Activated CD8-positive, alpha-beta memory T cell treated with anti-CD3 and anti-CD28 coated beads, Interleukin-2, amount 50 U/mL, for 48 hours (primary cell): ENCODE measurements at places on chromosomes 12 and 14.
A peak's percentile ranks its signal among the peaks of the same experiment; 100 is the strongest.

DNA sequence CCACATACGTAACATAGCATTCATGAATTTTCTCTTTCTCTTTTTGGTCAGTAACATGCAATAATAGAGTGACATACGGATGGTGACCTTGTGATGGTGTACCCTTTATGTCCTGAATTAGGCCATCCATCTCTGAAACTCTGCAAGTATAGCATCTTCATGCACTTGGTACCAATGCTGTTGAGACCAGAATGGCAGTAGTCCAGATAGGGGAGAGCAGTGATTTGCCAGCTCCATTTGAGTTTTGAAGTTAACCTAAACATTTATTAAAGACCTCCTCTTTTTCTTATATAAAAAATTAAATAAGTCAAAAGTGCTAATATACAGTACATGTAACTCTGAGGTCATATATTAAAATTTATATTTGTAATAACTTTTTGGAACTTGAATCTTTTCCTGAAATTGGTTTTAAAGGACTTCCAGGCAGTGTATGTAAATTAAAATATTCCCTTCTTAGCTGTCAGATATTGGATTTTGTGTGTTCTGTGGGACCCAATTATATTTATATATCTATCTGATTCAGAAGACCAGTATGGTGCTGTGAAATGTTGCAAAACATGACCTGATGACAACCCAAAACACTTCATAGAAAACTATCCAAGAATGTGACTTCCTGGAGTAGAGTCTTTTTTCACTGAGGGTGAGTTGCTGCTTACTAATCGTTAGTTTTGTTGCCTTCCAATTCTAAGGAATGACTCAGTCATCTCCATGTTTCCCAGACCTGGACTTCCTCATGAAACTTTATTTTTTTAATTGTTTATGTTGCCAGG, 3.5 kb downstream of the ELK3 start:
- no peak for DNase-seq

- no peak for DNase-seq
Measured at GRCh38 chr12:32995623-32996022, 99.0 kb upstream of the PKP2 start.

GRCh38 chr12:24561411-24561871, 387.5 kb downstream of the BCAT1 start:
- DNase-seq = no peak

GRCh38 chr12:120713861-120714482, 3.7 kb downstream of the UNC119B start:
- DNase-seq = peak; percentile 76

GRCh38 chr12:110912263-110912662, 8.1 kb downstream of the MYL2 start:
- no peak for DNase-seq

DNA sequence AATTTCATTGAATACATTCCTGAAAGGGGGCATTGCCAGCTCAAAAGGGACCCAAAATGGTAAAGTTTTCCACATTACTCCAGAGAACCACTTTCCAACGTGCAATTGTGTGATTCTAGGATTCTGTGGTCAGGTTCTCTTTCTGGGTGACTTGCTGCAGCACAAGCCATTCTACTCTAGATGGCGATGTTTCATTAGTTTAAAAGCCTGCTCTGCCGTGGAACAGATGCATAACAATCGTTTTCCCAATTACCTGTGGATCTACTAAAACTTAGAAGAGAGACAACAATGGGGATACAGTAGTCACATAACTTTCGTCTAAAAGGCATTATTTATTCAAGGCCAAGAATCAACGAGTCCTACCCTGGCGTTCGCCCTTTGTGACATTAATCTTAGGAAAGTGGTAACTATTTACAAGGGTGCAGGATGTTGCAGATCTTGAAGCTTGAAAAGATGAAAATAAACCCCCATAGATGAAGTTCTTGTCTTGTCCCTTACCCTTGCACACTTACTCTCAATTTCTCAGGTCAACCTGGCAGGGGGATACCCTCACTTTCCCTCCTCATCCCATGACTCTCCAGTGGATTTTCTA, 400.9 kb downstream of the SNAPC1 start:
- no peak for DNase-seq

GRCh38 chr12:132484183-132484890, 5.6 kb upstream of the FBRSL1 start:
- DNase-seq = no peak

DNA sequence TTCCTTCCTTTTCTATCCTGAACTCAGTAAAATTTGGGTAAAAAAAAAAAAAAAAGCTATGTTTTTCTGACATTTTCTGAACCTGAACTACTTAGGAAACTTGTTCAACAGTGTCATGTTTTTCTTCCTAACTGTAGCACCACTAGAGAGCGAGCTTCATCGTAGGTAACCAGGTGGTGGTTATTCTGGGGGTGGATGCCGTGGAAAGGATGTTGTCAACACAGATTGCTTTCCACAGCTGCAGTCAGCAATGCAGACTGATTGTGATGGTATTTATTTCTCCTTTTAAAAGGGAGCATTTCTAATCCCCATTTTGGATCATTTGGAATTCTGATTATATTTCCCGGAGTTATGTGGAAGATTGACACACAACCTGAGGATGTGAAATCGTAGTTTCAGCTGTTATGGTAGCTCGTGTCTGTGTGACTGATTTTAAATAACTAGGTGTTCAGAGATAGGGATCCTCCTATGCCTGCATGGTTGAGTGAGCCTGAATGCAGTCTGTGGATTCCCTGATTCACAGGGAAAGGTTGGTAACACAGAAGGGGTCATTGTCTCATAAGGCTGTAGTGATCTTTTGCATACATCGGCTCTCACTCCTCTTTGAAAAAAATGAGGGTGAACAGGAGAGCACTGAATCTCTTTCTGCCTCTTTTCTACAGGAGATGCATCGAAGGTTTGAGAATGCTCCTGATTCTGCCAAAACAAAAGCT, 113.2 kb downstream of the ERC1 start:
- no peak for DNase-seq

DNA sequence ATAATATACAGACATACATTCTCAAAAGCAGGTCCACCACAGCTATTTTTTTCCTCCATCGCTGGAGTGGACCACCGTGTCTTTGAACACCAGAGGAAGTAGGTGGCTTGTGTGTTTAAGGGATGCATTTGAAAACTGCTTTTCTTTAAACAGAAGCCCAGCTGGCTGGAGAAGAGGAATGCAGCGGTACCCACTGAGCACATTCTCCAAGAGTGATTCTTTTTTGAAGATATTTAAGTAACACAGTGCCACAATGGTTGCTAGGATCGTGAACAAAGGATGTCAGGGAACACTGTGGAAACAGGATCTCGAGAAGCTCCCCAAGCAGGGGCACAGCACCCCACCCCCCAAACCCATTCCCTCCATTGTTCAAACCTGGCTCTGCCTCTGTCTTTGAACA, 286.6 kb upstream of the PWP1 start:
- DNase-seq = no peak

DNA sequence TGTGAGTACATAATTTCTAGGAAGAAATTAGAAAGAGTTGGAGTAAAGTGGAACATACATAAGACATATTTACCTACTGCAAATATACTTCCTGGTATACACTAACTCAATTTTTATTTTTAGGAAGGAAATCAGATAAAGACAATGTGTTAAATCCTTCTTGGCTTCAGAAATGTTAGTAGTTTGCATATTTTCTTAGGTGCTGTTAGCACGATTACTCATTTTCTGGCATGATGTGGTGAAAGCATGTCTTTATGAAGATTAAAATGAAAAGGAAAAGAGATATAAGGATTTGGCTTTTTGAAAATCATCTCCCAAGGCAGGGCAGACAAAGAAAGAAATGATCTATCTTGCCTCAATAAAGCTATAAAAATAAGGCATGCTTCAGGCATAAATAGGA, 287.6 kb upstream of the E2F7 start:
- DNase-seq = no peak

DNA sequence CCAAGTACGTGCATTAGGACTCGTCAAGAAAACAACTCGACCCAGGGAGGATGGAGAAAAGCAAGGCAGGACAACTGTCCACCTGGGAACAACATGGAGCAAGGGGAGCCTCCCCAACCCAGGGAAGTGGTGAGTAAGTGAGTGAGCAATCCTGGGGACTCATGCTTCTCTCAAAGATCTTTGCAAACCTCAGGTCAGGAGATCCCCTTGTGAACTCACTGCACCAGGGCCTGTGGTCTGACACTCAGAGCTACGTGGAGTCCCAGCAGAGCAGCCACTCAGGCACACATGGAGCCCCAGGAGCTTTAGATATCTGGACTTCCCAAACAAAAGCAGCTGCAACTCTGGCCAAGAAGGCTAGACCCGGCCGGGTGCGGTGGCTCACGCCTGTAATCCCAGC, 12.2 kb upstream of the OR5AU1 start:
- no peak for DNase-seq

GRCh38 chr12:105861227-105861626, 277.5 kb downstream of the NUAK1 start:
- no peak for DNase-seq

GRCh38 chr12:45216230-45216982, 511 bp downstream of the ANO6 start:
- DNase-seq = peak; percentile 79
